Mammary epithelial cell (primary cell): ENCODE measurements at places on chromosomes 6 and 20. TPM values are rescaled to one million over a fixed set of nuclear protein-coding genes. Genes with fewer than 3 reads are reported as not detected.

GRCh38 chr6:28943557-28944411, 20.0 kb upstream of the TRIM27 start:
- DNase-seq, result peak; percentile 66

DNA sequence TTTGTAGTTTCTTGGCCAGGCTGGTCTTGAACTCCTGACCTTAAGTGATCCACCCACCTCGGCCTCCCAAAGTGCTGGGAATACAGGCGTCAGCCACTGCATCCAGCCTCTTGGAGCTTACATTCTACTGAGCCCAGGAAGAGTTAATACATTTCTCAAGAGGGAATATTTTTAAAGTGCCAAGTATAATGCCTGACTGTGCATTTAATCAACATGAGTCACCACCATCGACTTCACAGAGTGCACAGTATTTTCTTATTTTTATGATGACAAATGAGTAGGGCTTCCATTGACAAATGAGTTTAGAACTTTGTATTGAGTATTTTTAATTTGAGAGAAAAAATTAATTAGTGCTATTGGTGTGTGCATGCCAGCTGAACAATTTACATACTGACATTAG, 72.2 kb downstream of the SASH1 start:
- DNase-seq, result peak; percentile 53

MUCL3 gene
- not detected for total RNA-seq

- DNase-seq, result no peak
These were observed 106.4 kb upstream of the CEP162 start for GRCh38 chr6:84333842-84334241.

GRCh38 chr20:46401478-46401860, 4.9 kb downstream of the ELMO2 start:
- no peak for DNase-seq

DNA sequence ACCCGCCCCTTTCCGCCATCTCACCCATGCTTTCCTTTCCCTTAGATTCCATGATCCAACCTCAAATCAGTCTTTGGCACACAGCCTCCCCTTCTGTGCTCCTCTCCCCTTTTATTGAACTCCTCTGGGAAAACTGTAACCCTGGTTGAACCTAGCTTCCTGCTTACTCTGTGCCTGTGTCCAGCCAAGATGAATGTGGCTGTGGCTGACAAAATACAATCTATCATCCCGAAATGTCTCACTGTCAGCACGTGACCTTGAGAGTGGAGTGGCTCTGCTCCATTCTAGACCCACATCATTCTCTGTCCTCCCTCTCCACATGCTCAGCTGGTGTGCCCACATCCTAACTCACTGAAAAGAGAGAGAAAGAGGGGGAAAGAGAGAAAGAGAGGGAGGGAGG, 11.0 kb downstream of the NCR2 start:
- no peak for DNase-seq

FRMD1 gene
- not detected for total RNA-seq

GRCh38 chr20:37413023-37413334, 67.0 kb downstream of the SRC start:
- no peak for DNase-seq

DNA sequence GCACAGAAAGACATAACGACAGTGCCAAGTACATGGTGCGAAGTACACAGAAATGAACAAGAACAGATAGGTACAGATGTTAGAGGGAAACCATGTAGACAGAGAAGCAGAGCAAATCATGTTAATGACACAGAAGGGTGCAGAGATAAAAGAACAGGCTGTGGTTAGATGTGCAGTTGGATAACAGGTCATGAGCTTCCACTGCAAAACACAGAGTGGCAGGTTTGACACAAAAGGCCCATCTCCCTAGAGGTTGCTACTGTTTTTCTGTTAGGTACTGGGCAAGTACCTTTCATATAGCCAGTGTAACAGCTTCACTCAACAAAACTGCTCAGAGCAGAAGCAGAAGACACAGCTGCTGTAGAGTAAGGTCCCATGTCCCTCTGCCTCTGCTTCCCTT, 84.6 kb downstream of the AK9 start:
- DNase-seq, result no peak

DNA sequence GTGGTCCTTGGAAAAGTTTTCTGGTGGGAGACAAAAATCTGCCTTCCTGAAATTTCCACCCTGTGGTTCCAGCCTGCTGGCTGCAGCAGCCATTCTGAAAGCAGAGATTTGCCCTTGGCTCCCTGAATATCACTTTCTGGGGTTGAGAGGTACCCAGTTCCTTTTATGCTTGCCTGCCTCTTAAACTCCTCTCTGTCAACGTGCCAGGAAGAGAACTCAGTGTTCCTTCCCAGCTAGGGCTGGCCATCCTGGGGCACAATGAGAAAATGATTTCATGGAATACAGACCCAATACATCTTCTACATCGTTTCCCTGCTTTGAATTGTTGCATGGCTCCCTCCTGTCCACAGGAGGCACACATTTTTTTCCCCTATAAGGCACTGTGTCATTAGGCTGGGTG, 1.6 kb upstream of the DSN1 start:
- DNase-seq, result no peak

PBOV1 gene
- not detected in 2 replicates for total RNA-seq

- no peak for DNase-seq
These were observed 35.7 kb upstream of the SNRPB2 start for GRCh38 chr20:16694161-16694560.

OR2H1 gene
- total RNA-seq, result not detected

DNA sequence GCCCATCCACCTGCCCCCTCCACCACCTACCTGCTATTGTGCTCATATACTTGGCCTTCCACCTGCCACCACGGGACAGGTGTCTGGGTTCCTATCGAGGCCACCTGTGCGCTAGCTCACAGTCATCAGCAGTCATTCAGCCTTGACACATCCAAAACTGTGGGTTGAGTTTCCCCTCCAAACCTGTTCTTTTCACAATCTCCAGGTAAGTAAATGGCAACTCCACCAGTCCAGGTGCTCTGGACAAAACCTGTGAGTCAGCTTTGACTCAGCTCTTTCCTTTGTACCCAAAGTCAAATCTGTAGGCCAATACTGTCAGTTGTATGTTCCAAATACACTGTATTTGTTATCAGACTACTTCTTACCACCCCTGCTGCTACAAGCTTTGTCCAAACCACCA, 52.6 kb downstream of the SPTLC3 start:
- DNase-seq, result peak; percentile 93

DEFB124 gene
- not detected in 2 replicates for total RNA-seq

KCNG1 gene
- total RNA-seq, result 43.9 and 67.1 TPM in 2 replicates

PPP1R14C gene
- 56.2 and 66.5 TPM in 2 replicates for total RNA-seq

GRCh38 chr6:12477616-12478015, 187.5 kb downstream of the EDN1 start:
- no peak for DNase-seq

DNA sequence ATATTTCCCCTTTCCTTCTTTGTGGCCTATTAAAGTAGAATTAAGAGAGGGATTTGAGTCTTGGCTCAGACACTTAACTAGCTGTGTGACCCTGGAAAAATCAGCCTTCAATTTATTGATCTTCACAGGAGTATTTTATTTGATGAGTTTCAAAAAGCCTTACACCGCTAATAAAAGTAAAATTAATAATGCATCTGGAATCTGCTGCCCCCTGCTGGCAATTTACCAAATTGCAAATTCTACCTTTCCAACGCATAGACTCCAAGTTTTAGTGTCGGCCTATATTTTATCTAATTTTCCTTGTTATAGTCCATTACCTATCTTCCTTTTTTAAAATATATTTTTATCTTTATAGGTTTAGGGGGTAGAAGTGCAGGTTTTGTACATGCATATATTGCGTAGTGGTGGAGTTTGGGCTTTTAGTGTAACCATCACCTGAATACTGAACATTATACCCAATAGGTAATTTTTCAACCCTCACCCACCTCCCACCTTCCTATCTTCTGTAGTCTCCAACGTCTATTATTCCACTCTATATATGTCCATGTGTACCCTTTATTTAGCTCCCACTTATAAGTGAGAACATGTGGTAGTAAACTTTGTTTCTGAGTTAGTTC, 46.3 kb downstream of the GOPC start:
- peak; percentile 32 for DNase-seq

- no peak for DNase-seq
These were observed 9.2 kb downstream of the CPNE5 start for GRCh38 chr6:36829919-36830544.

GRCh38 chr20:45011108-45011526, 44.8 kb downstream of the STK4 start:
- DNase-seq, result peak; percentile 57

GRCh38 chr6:44940367-44940766, 387.8 kb upstream of the RUNX2 start:
- no peak for DNase-seq

GRCh38 chr20:57530327-57530981, 5.5 kb upstream of the CTCFL start:
- no peak for DNase-seq

DNA sequence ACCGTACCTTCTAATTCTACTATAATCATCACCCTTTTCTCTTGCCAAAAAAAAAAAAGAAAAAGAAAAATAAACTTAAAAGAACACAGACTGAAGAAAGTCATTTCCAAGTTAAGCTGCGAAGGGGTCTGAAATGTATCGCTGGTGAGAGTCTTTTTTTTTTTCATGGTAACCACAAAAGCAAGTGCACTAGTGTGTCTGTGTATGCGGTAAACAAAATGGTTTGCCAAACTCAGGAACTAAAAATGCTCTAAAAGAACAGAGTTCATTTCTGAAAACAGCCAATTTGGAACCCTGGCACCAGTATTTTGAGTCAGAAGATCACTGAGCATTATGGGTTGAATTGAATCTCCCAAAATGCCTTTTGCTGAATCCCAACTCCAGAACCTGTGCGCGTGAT, 46.6 kb downstream of the CDH4 start:
- no peak for DNase-seq

HLA-E gene
- 106 and 125 TPM in 2 replicates for total RNA-seq

GRCh38 chr20:41124451-41125094, 12.8 kb upstream of the PLCG1 start:
- DNase-seq, result no peak

KCNK15 gene
- 1.0 TPM for total RNA-seq

IL17A gene
- not detected in 2 replicates for total RNA-seq

- no peak for DNase-seq
These were observed 123.0 kb downstream of the FARS2 start for GRCh38 chr6:5384276-5384675.

IPCEF1 gene
- total RNA-seq, result under 0.01 TPM

GRCh38 chr6:28941684-28942448, 18.1 kb upstream of the TRIM27 start:
- no peak for DNase-seq

ZDHHC14 gene
- 4.0 TPM for total RNA-seq

- no peak for DNase-seq
These were observed 662.2 kb downstream of the DHX35 start for GRCh38 chr20:39624316-39624715.

DNA sequence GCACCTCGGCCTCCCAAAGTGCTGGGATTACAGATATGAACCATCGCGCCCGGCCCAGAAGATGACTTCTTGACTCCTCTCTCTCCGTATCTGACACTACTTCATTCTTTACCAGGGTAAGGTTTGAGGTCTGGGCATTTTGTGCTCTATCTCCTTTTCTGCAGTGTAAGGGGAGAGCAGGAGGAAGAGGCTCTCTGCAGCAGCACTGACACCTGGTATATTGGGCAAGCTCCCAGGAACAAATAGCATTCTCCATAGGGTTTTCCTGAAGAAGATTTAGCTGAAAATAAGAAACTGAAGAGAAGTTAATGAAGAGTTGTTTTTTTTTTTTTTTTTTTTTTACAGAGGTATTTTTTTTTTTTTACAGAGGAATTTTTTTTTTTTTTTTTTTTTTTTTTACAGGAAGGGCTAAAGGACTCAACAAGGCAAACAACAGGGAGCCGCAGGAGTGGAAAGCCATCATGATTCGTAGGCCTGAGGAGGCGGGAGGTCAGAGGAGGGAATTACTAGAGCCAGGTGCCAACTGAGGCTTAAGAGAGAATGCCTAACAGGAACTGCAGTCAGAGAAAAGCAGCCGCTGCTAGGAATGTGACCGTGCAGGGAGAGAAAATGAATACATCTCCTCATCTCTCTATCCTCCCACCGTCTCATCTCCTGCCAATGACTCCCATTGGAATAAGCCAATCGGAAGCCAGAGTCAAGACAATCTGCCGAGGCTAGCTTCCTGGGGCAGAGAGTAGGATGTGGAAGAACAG, 34.7 kb upstream of the ADGRF4 start:
- peak; percentile 46 for DNase-seq

FILIP1 gene
- total RNA-seq, result under 0.01 TPM

DNA sequence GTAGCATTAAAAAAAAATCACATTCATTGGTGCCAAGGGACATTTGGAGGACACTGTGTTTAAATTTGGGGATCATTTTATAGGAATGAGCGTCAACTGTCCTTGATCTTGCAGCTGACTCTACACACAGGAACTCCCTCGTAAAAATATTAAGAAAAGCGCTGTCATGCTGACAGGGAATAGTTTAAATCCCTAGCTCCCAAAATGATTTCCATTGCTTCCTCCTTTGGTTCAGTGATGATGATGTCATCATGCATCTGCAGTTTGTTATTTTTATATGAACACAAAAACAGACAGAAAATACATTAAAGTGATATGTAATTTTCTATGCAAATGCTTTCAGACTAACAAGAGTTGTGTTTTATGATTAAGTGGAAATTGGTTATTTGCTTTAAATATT, 275.6 kb downstream of the BTBD9 start:
- DNase-seq, result no peak

DNA sequence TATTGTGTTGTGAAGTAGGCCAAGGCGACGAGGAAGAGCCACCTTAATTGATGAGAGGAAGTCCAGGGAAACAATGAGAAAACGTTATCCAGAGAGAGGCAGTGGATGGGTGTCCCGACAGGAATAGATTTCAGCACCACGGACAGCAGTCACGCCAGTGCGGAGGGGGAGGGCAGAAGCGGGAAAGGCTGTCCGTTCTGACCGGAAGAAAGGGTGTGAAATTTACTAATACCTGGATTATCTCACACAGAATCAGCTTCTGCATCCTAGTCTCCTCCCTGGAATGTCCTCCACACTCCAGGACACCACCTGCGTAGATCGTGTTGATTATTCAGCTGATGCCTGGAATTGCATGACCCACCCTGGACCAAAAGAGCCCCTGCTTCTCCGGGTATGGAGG, 7.4 kb upstream of the BPIFA3 start:
- DNase-seq, result peak; percentile 47

DNA sequence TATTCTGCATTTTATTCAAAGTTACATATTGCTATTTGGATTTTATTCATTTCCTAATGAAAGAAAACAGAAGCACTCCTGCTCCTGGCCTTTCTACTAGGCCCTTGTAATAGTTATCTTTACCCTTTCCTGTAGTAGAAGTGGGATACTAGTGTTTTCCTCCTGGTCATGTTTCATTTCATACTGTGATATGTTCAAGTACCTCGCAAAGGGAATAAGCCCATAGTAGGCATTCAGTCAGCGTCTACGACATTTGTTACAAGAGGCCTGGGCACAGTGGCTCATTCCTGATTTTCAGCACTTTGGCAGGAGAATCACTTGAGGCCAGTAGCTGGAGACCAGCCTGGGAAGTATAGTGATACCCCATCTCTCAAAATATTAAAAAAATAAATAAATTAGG, 154.1 kb downstream of the ARID1B start:
- DNase-seq, result no peak

- no peak for DNase-seq
These were observed 347.3 kb downstream of the ESR1 start for GRCh38 chr6:152154559-152155356.
